Renal cortex interstitium (tissue), 15 donors: ENCODE measurements at places on chromosomes 5 and 9. TPM values are rescaled to one million over a fixed set of nuclear protein-coding genes. Genes with fewer than 3 reads are reported as not detected.

DNA sequence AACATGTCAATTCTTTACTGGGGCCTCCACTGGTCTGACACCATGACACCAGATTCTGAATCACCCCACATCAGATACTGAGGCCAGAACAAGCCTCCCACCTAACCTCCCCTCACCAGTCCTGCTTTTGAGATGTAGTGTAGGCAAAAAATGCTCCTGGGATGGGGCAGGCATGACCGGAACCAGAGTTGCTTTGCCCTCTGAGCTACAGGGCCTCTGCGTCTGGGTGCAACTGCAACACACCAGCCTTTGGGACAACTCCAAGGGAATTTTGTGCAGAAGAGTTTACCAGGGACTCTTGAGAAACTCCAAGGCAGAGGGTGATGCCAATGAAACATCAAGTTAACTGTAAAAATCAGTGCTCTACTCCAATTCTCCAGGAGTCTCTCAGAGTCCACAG lies 79.4 kb downstream of the SIL1 start:
- no peak for DNase-seq

DNA sequence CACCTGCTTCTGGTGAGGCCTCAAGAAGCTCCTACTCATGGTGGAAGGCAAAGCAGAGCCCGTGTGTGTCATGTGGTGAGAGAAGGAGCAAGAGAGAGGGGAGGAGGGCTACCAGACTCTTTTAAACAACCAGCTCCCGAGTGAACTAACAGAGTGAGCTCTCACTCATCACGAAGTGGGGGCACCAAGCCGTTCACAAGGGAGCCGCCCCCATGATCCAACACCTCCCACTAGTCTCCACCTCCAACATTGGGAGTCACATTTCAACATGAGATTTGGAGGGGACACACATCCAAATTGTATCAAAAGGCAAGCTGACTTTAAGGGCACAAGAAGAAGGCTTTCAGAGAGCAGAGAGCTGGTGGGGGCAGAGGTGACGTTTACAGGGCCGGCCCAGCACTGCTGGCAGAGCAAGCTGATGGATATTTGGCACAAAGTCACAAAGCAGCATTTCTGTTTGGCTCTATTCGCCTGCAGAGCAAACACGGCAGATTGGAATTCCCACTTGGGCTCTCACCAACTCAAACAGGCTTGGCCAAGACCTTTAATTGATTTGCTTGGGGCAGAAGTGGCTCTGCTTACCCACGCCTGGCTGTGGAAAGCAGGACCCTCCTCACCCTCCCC lies 20.0 kb downstream of the PITX1 start:
- DNase-seq: no peak

GRCh38 chr9:617445-618085 lies 223.9 kb upstream of the DMRT1 start:
- DNase-seq: no peak

- DNase-seq: peak; percentile 77
These were observed at the start of gene PKN3 for GRCh38 chr9:128702445-128702948. TSS of gene PKN3 (plus strand) at chr9:128702503. CDS start at chr9:128702916, 413 bp downstream.

- no peak for DNase-seq
These were observed 39.3 kb upstream of the CDC42SE2 start for GRCh38 chr5:131224387-131225201.

- no peak for DNase-seq
These were observed 1881.5 kb downstream of the EFNA5 start for GRCh38 chr5:105789246-105789645.

DNA sequence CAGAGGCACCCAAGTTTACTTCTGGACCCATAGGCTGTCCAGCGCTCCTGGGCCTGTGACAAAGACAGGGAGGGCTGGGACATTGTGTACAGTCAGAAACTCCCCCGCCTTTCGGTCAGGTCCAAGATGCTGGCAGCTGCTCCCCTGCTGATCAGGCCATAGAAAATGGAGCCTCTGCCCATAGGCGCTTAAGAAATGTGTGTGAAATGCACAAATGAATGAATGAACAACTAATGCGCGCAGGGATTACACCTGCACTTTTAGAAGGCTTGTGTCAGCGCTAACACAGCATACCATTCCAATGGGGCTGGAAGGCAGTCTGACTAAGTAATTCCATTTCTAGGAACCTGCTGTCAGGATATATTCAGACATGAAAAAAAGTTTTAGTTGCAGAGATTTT lies 16.3 kb downstream of the PTPN3 start:
- no peak for DNase-seq

DNA sequence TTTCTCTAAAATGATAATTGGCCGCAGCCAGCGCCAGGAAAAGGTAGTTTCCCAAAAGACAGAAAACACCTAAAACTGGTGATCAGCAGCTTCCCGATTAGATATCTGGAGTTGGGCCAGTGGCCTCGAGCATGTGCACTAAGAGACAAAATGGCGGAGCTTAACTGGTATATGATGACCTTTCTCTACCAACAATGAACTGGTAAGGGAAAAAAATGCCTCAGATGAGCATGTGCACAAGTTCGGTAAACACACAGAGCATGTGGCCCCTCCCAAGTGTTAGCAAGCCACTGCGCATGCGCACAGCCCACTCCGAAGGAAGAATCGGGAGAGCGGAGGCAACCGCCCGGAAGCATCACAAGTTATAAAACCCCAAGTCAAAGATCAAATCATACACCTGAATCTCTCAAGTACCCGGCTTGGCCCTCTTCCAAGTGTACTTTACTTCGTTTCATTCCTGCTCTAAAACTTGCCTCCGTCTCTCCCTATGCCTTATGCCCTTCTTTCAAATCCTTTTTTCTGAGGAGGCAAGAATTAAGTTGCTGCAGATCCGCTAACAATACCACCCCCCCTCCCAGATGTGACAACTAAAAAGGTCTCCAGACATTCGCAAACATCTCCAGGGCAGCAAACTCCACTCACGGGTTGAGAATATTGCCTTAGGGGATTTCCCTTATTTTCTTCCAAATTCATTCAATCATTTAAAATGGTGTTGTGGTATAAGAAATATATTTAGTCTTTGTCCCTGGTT lies 15.0 kb upstream of the PTBP3 start:
- DNase-seq: peak; percentile 58

- no peak for DNase-seq
These were observed 52.0 kb downstream of the ITGA2 start for GRCh38 chr5:53041071-53041692.

DNA sequence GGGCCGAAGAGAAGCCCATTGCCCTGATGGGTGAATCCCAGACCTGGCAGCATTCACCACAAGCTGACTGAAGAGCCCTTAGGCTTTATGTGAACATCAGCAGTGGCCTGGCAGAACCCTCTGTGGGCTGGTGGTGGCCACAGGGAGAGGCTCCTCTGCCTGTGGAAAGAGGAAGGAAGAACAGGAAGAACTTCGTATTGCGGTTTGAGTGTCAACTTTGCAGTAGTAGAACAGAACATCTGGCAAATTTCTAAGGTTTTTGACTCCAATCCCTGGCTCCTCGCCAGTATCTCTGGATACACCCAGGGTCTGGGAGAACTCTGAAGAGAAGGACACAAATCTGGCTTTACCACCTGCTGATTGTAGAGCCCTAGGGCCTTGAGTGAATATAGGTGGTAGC lies 356.4 kb upstream of the GRAMD2B start:
- DNase-seq: no peak

DNA sequence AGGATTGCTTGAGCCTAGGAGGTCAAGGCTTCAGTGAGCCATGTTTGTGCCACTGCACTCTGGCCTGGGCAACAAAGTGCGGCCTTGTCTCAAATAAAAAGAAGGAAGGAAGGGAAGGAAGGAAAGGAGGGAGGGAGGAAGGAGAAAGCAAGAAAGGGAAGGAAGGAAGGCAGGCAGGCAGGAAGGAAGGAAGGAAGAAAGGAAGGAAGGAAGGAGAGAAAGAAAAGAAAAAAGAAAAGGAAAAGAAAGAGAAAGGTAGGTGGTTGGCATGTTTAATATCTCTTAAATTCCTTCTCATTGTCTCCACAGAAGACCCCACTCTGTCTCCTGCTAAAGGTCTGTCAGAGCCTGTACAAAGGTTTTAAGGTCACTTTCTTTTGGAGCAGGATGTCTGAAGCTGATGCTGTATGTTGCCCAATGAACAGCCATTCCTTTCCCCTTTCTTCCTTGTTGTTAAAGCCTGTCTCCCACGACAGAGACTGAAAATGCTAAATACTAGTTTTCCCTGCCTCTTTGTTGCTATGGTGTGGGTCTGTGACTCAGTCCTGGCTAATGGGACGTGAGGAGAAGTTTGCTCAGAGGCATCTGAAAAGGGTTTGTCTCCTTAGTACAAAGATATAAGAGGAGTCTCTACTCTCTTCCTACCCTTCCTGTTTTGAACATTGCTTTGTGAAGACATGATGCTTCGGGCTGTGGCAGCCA lies 213.3 kb downstream of the PCSK1 start:
- no peak for DNase-seq

DNA sequence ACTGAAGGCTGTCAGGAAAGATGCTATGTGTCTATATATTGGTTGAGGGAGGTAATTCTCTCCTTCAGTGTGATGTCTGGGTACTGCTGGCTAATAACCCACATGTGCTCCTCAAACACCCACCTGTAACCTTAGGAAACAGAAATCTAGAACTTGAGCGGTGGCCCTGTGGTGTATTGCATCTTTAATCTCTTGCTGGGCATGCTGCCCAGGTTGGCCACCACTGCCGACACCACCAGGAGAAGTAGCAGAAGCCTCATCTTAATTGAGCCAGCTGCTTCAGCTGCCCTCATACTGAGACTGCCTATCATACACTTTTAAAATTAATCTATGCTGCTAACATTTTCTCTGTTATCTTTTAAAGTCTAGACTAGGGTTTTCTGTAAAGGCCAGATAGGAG lies 103.5 kb upstream of the C5orf63 start:
- DNase-seq: no peak

DNA sequence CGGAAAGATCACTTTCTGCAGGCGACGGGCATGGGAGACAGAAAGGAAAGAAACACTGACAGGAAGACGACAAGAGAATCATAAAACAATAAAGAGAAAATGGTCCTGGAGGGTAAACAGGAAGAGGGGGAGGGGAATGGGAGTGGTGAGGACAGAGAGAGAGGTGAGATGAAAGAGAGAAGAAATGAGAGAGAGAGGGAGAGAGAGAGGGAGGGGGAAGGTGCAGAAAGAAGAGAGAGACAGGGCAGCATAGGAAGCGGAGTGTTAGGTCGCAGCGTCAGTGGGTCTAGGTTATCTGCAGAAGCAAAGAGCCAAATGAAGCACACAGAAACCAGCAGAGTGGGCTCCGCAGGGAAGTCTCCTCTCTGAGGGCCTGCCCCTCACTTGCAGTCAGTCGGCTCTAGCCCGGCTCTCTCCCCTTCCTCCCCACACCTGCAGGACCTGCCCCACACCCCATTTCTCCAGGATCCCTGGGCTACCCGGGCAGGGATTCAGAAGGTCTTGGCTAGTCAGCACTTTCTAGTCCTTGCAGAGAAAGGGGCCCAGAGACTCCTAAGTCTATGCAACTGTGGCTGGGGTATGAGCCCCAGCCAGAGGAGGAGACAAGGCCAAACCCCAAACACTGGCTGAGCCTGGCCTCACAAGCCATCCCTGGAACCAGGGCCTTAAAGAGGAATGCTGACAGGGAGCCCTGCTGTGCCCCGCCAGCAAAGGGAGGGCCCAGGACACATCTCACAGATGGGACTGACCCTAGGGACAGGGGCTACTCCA lies 29.7 kb upstream of the MEIKIN start:
- no peak for DNase-seq

DNA sequence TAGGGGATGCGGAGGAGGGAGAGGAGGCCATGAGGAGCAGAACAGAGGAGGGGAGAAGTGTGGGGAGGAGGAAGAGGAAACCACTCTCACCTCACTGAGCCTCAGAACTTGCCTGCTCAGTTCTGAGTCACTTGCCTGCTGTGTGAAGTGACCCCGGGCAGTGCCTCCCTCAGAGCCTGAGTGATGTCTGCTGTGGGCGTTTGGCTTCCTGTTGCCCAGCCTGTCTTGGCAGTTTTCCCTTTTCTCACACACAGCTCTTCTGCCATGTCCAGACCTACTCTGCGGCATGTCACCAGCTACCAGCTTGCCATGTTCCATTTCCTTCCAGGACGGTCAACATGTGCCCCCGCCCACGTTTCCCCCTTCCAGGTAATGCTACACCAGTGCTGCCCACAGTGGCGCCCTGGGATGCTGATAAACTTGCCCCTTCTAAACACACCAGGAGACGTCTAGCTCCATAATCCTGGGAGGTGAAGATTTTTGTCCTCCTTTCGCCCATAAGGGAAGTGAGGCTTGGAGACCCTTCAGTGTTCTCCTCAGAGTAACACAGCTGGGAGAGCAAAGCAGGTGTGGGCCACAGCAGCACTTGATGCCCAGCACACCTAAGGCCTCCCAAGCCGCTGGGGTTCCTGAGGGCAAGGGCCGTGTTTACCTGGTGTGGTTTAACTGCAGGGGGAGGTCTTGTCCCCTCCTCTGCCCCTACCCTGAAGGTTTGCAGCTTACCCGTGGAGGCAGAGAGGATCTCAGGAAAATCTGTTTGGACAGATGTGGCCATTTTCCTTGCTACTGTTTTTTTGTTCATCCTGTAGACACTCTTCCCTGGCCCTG lies 63.8 kb upstream of the RNF130 start:
- DNase-seq: no peak

GRCh38 chr5:139022528-139022927 lies 147.4 kb upstream of the LRRTM2 start:
- DNase-seq: no peak

DMGDH gene
- polyA plus RNA-seq: 22.4 TPM

DDX4 gene
- not detected for polyA plus RNA-seq
